ENCODE measurements at places on chromosomes 1 and 21.

- DNase-seq: no peak
Measured at GRCh38 chr1:177249231-177249630, 78.5 kb downstream of the BRINP2 start.

DNA sequence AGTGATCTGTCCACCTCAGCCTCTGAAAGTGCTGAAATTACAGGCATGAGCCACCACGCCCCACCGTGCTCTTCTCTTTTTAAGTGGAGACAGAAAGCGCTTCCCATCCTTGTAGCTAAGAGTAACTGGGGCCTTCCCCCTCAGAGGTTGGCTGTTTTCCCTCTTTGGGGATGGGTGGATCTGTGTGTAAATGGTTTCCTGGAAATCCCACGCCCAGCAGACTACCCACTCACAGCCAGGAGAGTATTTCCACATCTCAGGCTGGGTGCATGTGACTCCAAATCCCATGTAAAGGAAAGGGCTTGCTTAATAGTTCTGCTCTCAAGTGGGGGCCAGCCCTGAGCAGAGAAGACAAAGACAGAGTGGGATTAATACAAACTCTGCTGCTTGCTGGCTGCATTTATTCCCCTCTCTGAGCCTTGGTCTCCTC lies 19.6 kb upstream of the TCEA3 start:
- DNase-seq: peak; percentile 94

DNA sequence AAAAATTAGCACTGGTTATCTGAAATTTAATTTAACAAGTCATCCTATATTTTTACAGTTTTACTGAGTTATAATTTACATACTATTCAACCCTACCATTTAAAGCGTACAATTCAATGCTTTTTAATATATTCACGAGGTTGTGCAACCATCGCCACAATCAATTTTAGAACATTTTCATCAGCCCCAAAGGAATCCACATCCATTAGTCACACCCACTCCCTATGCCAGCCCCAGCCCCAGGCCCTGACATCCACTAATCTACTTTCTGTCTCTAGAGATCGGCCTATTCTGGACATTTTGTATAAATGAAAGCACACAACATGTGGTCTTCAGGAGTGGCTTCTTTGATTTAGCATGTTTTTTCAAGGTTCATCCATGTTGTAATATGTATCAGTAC lies 134.7 kb downstream of the PSMG1 start:
- no peak for DNase-seq

DNA sequence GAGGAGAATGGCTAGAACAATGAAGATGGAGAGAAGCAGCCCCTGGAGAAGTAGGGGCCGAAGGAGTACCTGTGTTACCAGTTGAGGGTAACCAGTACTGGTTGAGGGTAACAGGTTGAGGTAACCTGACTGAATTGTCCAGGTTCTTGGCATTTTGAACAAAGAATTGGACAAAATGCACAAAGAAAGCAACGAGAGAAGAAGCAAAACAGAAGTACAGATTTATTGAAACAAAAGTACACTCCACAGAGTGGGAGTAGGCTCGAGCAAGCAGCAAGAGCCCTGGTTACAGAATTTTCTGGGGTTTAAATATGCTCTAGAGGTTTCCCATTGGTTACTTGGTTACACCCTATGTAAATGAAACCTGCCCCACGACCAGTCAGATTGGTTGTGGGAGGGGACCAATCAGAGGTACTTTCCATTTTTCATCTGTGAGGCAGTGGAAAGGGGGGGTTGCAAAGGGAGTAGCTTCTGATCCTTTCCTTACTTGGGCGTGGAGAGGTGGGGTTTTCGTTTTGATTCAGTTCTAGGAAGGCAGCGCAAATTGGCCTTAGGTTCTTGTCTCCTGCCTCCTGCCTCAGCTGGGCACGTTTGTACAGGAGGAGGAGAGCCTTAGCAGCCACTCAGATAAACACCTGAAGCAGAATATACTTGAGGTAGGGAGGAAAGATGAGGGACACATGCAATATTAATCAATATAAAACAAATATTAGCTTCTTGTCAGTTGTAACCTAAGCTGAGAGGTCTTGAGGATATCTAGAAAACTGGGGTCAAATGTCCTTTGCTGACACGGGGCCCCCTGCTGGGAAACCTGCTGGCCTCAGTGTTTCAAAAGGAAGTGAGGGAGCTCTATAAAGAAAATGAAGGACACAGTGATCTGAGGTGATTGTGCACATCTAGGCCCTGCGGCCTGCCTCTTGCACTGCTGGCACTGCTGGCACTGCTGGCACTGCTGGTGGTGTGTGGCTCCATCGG lies 14.3 kb upstream of the LSM10 start:
- peak; percentile 86 for DNase-seq

DNA sequence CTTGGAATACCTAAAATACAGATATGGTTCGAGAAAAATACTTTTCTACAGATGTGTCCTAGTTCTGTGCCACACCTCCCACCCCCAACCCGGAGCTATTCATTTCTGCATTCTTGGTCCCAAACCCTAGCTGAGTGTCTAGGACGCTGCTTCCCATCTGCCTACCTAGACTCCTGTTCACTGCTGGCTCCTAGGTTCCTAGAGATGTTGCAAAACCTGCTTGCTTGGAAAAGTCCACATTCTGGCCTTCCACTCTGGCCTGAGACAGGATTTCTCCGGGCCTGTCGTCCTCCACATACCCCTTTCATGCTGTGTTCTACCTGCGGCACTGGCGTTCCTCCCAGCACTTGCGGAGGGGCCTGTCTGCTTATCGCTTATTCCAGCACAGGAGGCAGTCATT lies 165.8 kb upstream of the CTTNBP2NL start:
- no peak for DNase-seq

DNA sequence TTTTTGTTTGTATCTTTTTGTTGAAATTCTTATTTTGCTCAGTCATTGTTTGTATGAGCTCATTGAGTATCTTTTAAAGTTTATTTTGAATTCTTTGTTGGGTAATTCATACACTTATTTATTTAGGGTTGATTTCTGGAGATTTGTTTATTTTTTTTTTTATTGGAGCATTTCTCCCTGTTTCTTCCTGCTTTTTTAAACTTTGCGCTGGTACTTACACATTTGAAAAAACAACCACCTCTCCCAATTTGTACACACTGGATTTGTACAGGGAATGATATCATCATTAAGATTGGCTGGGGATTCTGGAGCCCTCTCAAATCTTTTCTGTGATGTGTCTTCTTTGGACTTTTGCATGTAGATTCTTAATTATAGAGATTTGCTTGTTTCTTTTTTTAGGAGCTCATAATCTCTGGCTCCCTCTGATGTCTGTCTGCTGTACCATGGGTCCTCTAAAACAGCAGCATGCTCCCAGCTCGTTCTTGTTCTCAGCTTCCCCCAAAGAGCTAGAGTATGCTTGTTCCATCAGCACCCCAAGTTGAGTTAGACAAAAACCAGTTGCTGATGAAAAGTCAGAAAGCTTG lies 310.7 kb downstream of the DUSP10 start:
- no peak for DNase-seq
